ENCODE measurements at places on chromosomes 7 and 10.

DNA sequence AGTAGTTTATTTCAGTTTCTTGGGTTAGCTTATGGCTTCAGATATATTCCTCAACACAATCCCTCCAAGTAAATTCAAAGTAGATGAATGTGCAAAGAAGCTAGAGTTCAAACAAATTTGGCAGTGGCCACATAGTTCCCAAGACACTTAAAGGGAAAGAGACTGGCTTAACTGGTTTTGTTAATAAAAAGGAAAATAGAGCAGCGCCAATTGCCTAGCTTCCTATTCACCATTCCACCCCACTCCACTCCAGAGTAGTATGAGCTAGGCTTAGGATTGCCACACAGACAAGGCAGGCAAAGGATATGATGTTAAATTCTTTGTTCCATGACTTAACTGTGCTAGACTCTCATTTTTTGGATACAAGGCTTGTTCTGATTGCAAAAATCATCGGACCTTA, 2.0 kb downstream of the XRCC2 start:
- DNase-seq = no peak

DNA sequence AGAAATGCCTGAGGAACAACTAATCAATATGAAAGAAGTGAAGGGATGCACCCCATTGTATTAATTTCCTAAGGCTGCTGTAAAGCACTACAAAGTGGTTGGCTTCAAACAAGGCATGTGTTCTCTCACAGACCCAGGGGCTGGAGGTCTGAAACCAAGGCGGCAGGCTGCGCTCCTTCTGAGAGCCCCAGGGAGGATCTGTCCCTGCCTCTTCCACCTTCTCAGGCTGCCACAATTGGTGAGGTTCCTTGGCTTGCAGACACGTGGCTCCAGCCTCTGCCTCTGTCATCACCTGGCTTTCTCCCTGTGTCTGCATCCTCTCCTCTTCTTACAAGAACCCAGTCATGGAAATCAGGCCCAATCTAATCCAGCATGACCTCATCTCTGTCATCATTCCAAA, 110.1 kb downstream of the TNS3 start:
- no peak for DNase-seq

DNA sequence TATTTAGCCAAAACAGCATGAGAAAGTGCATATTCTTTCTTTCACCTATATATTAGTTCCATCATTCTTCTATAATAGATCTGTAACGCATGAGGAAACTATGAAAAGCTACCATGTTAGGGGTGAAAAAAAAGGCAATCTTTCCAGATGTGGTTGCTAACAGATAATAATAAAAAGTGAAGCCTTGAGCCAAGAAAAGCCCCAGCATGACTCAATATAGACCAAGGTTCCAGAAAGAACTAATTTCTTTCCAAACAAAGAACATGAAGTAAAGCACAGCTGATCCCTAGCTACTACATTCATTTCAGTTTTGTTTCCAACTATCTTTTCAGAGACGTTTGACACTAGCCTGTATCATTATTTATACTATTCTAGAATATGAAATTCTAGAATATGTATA, 16.4 kb downstream of the ARL4A start:
- no peak for DNase-seq

DNA sequence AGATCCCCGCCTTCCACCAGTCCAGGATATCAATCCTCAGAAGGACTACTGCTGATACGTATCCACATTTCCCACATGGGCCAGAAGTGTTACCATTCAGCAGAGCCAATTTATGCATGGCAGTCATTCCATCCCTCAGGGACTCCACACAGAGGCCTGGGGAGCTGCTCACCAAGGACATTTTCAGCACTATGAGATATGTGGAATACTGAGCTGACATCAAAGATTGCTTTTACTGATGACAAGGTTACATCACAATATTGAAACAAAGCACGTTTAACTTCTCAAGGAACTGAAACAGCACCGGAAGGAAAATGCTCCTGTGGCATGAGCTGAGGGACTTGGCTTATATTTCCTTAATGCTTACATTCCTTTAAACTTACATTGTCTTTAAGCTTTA, 335.1 kb downstream of the BMPER start:
- DNase-seq = no peak

- DNase-seq = no peak
Measured at GRCh38 chr10:118918587-118918986, 110.9 kb upstream of the NANOS1 start.

Measured in activated B cell treated with CpG ODN at 0.5 μM for 24 hours (primary cell).